NCI-H2171 treated with DMSO at 0.1 percent for 48 hours (cell line): ENCODE measurements at places on chromosomes 11 and 22.
A peak's percentile ranks its signal among the peaks of the same experiment; 100 is the strongest.

DNA sequence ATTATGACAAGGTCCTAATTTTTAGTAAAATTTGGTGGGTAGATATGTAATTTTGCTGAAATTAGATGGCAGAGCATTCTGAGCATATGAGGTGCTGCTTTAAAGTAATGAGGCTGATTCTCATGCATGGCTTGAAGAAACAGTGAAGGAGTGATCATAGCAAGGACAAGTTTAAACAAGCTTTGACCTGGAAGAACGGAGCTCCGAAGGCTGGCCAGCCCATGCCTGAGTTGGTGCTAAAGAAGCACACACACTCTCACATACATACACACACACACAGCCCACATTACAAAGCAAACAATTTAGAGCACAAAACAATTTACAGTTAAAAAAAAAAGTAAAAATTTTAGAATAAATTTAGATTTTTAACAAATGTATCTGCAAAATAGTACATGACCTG is 150.7 kb downstream of the DCDC1 start:
- peak; percentile 71 for DNase-seq

DNA sequence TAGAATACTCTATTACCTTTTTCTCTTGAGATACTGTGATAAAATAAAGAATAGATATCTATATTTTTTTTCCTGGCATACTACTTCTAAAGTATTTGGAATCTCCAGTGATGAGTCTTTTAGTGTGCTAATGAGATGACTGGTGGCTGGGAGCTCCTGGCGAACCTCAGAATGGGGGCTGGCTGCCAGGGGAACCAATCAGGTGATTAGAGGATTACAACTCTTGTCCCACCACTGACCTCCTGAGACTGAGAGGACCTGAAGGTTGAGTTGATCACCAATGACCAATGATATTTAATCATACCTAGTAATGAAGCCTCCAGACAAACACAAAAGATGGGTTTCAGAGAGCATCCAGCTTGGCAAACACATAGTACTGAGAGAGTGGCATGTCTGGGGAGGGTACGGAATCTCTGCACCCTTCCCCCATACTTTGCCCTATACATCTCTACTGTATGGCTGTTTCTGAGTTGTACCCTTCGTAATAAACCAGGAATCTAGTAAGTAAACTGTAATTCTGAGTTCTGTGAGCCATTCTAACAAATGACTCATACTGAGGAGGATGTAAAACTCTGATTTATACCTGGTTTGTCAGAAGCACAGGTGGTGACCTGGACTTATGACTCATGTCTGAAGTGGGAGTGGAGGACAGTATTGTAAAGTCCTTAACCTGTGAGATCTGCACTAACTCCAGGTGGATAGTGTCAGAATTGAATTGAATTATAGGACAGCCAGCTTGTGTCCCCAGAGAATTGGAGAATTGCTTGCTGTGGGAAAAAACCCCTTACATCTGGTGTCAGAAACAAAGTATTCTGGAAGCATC is 325.3 kb upstream of the LRRC4C start:
- no peak for DNase-seq

GRCh38 chr11:8019314-8020243 is 32.4 kb downstream of the EIF3F start:
- DNase-seq, result peak; percentile 28

GRCh38 chr22:23000657-23001347 is 69.5 kb upstream of the GNAZ start:
- no peak for DNase-seq

DNA sequence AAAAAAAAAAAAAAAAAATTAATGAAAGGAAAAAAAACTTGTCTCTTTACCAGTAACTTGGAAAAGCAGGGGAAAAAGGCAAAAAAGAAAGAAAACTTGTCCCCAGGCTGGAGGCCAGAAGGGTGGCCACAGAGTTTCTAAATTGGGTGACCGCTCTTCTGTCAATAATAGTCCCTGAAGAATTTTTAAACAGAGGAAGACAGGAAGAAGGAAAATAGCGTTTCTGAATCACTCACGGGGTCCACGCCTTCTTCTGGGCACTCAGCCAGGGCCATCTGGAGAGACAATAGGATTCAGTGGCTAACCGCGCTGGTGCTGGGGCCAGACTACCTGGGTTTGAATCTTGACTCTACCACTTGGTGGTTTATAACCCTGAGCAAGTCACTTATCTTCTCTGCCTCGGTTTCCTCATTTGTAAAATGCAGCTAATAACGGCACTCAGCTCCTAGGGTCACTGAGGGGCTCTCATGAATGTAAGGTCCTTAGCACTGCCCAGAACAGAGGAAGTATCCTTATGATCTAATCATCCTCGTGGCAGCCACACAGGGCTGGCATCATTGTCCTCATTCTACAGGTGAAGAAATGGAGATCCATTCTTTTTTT is 7.0 kb downstream of the C11orf86 start:
- peak; percentile 94 for DNase-seq

GRCh38 chr11:11464555-11464954 is 111.5 kb upstream of the CSNK2A3 start:
- no peak for DNase-seq

- no peak for DNase-seq
Measured at GRCh38 chr11:132342408-132342807, 972.0 kb downstream of the NTM start.

- no peak for DNase-seq
Measured at GRCh38 chr11:88779577-88779976, 286.2 kb downstream of the GRM5 start.

GRCh38 chr11:10453261-10453660 is 1.8 kb upstream of the AMPD3 start:
- no peak for DNase-seq

DNA sequence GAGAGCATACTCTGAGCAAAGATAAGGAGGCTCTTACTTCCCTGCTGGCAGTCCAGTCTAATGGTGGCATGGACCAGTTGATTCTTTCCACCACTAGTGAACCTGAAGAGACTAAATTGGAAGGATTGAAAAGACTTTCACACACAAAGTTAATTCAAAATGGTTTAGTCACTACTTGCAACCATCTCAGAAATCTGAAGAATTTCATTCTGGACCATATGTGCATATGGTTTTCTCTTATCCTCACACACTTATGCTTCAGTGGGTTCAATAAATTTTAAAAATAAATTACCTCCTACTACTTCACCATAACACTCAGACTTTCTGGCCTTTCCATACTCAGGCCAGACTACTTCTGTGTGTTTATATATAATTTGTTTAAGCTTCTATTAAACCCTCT is 44.7 kb downstream of the CADM1 start:
- DNase-seq, result no peak

DNA sequence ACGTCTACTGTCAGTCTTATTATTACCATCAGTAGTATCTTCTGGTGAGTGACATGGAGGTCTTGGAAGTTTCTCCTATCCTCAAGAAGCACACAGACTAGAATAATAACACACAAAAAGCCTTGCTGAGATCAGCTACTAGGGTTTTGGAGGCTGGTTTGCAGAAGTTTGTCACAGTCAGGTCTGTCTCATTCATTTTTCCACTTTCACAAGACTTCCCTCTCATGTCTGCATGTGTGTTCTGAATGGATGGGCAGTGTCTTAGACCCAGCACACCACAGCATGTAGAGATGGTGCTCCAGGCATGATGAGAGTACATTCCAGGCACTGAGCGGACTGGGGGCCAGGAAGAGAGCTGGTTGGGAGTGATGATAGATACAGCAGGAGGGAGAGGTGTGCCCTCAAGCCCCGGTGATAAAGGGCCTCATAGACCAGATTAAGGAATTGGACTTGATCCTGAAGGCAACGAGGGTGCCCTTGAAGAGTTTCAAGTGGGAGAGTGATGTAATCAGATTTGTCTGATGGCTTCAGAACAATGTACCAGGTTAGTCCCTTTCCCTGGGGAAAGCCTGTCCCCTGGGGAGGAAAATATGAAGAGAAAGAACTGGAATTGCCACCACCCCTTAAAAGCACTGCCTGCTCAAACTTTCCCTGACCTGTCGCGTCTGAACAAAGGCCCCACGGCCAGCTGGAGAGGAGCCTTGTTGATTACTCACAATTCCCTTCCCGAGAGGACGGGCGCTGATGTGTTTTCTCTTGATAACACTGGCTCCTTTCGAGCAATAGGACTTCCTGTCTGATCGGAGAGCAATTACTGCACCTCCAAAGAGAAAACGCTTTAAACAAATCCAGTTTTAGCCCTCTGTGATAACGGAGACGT is 45.1 kb upstream of the LMO2 start:
- no peak for DNase-seq

- peak; percentile 32 for DNase-seq
Measured at GRCh38 chr22:32475468-32476010, 928 bp downstream of the FBXO7 start.

- no peak for DNase-seq
Measured at GRCh38 chr11:82794490-82794889, 60.8 kb upstream of the FAM181B start.

- no peak for DNase-seq
Measured at GRCh38 chr22:33874206-33874605, 46.1 kb downstream of the LARGE1 start.

- DNase-seq, result no peak
Measured at GRCh38 chr11:9755561-9756185, 91.8 kb downstream of the SWAP70 start.

- DNase-seq, result no peak
Measured at GRCh38 chr11:76391021-76391420, 9.9 kb downstream of the GVQW3 start.

GRCh38 chr11:33980897-33981296 is 70.6 kb upstream of the CAPRIN1 start:
- no peak for DNase-seq

GRCh38 chr22:50102946-50103345 is 13.1 kb downstream of the MOV10L1 start:
- peak; percentile 34 for DNase-seq

- DNase-seq, result no peak
Measured at GRCh38 chr22:30926706-30927105, 41.9 kb downstream of the MORC2 start.

DNA sequence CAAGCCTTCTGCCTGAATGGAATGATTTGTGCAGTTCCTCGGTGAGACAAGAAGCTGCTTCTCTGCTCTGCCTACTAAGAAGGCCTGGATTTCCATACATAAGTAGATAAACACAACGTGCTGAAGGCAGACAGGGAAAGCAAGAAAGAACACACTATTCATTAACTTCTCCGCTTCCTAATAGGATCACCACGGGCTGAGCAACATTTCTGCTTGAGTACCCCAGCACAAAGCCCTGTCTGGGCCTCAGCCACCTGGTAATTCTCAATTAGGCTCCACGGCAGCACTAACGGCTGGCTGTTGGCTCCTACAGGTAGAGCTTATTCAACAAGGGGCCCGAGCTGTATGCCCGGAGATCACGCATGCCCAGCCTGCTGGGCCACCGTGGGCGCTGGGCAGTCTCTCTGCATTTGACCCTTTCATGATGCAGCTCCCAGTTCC is 1156.6 kb downstream of the TBC1D22A start:
- DNase-seq, result peak; percentile 83

- DNase-seq, result no peak
Measured at GRCh38 chr11:128687321-128687720, 6.6 kb upstream of the FLI1 start.

- no peak for DNase-seq
Measured at GRCh38 chr11:122863704-122864326, 18.7 kb upstream of the JHY start.

DNA sequence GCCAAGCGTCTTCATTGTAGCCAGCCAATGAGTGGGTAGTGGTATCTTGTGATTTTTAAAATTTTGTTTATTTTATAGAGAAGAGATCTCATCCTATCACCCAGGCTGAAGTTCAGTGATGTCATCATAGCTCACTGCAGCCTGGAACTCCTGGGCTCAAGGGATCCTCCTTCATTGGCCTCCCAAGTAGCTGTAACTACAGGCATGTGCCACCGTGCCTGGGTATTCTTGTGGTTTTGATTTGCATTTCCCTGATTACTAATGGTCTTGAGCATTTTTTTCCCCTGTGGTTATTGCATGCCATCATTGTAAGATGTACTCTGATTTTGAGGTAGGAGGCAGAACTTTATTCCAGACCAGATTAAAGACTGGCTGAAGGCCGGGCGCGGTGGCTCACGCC is 2.4 kb upstream of the DENND6B start:
- DNase-seq, result no peak

- no peak for DNase-seq
Measured at GRCh38 chr11:105469931-105470330, 139.9 kb upstream of the GRIA4 start.

- no peak for DNase-seq
Measured at GRCh38 chr11:117724621-117725020, 72.4 kb downstream of the DSCAML1 start.
